ENCODE measurements at places on chromosomes 1 and 21.

GRCh38 chr1:200316148-200316803 is 93.6 kb downstream of the ZNF281 start:
- no peak for DNase-seq

- DNase-seq: no peak
These were observed 32.0 kb downstream of the RSPH1 start for GRCh38 chr21:42463861-42464515.

DNA sequence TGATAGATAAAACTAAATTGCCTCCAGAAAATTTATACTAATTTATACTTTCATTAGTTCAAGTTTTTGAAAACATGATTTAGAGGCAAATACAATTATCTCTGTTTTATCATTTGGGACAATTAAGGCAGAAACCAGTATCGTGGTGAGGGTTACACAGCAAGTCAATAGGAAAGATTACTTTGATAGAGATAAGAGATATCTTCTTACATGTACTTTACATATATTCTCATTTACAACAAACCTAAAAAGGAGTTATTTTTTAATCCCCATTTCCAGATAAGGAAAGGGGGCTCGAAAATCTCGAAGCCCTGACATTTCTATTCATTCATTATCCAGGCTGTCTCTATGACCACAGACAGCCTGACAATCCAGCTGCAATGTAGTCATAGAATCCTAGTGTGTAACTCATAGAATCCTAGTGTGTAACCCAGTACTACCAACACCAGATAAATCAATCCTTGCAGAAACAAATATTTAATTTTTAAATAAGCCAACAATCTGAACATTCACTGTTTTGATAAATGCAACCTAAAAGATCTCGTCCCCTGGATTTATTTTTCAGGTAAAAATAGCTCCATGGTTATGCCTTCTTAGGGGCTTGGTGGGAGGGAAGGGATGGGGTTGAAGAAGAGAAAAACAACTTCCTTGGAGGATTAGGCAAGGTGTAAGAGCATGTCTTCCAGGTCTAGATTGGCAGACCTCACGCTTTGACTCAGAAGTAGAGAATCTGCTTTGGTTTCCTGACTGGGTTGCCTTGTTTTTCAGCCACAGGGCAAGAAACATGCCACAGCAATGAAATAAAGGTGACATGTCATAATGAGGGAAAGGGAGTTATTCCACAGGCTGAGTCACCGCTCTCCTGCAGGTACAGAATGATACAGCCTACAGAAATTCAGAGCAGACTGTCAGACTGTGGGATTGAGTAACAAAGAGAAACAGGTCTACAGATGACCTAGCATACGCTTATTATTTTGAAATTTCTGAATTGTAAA is 45.6 kb downstream of the IRF2BP2 start:
- DNase-seq: no peak

DNA sequence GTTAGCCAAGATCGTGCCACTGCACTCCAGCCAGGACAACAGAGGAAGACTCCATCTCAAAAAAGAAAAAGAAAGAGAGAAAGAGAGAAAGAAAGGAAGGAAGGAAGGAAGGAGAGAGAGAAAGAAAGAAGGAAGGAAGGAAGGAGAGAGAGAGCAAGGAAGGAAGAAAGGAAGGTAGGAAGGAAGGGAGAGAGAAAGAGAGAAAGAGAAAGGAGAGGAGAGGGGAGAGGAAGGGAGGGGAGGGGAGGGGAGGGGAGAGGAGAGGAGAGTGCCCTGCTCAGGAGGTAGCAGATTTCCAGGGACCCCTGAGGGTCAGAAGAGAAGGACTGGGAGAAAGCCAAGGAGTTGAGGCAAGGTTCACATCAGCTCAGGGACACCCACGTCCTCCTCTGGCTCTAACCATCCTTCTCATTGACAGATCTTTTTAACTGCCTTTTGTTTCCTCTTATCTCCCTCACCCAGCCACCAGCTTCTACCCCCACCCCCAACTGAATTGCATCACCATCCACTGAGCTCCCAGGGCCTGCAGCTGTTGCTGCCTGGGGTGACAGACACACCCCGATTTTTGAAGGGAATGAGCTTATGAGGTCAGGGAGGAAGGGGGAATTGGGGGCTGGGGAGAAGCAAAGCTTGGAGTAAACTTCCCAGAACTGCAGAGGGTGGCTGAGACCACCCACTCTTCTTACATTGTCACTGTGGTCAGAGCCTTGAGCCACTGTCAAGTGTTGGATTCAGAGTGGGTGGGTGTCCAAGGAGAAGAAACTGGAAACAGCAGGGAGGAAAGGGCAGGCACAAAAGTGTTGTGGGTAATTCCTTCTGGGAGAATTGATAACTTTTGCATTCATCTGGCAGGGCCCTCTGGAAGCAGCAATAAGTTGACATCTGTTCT is 91.6 kb downstream of the GLUL start:
- DNase-seq: no peak

GRCh38 chr1:24117722-24118409 is 5.9 kb upstream of the MYOM3 start:
- no peak for DNase-seq

DNA sequence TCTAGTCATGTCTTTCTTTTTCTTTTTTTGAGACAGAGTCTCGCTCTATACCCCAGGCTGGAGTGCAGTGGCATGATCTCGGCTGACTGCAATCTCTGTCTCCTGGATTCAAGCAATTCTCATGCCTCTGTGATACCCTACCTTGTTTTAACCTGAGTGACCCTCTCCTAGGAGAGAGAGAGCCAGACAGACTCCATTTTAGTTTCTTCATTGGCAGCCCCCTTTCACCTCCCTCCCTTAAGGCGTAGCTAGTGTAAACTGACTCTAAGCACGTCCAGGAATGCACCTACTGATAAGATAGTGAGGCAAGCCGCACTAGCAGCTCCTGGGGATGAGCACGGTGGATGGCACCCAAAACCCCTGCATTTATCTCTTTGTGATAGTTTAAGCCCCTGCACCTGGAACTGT is 5.2 kb upstream of the PKNOX1 start:
- DNase-seq: no peak

DNA sequence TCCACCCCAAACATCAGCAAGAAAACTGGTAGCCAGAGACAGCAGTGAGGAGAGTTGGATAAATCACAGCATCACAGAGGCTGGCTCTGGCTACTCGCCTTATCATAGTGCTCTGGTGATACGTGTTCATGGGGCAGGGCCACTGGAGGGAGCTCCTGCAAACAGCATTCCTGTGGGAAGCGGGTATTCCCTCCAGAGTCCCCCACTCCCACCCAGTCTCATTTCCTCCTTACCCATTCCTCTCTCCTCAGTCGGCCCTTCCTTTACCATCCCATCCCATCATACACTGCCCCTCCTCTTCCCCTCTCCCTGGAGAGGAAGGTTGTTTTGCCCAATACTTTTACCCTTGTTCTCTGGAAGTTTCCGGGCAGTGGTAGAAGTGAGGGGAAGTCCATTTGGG is 7.1 kb downstream of the NHLH2 start:
- DNase-seq: no peak

Measured in activated CD4-positive, CD25-positive, alpha-beta regulatory T cell (primary cell).